Ecto neural progenitor cell (in vitro differentiated cells): ENCODE measurements at places on chromosomes 6 and 20.
A peak's percentile ranks its signal among the peaks of the same experiment; 100 is the strongest.

- DNase-seq: no peak
Observed at GRCh38 chr6:161228921-161229591, 44.8 kb downstream of the AGPAT4 start.

DNA sequence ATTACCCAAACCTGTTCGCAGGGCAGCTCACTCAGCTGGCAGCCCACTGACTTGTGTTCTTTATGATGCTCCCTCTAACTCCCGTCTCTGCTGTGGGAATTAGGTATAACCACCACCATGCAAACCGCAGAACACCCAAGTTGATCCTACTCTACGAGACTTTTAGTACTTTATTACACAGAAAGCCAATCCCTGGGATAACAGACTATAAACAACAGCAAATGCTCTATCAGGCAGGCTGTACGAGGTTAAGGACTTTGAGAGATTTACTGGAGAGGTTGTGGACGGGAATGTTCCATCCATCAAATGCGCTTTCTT, 241.1 kb downstream of the FOXC1 start:
- no peak for DNase-seq

- DNase-seq: no peak
Observed at GRCh38 chr6:16045238-16045637, 83.6 kb upstream of the MYLIP start.

DNA sequence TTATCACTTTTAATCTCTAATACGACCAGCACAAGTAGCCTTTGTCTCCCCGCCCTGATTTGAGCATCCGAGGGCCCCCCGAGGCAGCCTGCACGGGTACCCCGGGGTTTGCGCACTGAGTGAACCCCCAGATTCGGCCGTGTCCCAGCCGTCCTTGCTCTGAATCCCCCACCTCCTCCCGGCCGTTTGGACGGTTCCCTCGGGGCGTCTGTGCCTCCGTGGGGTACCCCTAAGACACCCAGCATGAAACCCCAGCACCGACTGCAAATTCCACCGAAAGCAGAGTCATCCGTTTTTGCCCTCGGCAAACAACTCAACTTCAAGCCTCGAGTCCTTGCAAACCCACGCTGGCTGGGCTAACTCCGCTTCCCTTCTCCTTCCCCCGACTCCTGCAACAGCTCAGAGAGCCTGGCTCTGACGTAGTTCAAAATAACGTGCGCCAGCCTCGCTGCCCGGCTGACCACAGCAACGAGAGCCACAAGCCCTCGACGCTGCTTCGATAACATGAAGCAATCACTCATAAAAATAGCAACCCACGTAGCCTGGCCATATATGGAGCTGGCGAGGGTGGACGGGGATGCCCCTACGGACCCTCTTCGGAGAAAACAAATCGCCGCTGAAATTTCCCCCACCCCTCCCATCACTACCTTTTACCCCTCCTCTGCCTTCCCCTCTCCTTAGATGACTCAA, 764 bp upstream of the SNAP25 start:
- peak; percentile 77 for DNase-seq

DNA sequence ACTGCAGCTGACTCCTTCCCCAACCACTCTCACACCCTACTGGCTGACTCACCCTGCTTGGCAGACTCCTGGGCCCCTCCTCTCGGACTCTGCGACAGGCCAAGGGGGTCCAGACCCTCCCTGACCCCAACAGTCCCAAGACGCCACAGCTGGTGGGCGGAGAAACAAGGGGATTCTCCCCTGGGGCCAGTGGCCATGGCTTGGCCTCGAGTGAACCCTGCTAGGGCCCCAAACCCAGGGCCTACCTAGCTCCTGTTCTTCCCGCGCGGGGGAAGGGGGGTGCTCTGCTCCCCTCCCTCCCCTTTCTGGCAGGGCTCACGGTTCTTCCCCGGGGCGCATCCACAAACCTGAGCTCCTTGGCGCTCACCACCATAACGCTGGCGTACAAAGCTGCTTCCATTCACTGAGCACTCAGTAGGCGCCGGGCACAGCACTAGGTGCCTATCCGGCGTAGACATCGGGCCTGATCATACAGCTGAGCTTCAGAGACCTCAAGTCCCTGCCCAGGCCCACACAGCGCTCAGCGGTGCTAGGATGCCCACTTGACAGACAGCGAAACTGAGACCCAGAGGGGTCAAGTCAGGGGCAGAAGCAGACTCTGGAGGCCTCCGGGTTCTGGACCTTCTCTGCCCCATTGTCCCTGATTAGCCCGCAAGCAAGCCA, 597 bp downstream of the ADA start:
- DNase-seq: no peak

DNA sequence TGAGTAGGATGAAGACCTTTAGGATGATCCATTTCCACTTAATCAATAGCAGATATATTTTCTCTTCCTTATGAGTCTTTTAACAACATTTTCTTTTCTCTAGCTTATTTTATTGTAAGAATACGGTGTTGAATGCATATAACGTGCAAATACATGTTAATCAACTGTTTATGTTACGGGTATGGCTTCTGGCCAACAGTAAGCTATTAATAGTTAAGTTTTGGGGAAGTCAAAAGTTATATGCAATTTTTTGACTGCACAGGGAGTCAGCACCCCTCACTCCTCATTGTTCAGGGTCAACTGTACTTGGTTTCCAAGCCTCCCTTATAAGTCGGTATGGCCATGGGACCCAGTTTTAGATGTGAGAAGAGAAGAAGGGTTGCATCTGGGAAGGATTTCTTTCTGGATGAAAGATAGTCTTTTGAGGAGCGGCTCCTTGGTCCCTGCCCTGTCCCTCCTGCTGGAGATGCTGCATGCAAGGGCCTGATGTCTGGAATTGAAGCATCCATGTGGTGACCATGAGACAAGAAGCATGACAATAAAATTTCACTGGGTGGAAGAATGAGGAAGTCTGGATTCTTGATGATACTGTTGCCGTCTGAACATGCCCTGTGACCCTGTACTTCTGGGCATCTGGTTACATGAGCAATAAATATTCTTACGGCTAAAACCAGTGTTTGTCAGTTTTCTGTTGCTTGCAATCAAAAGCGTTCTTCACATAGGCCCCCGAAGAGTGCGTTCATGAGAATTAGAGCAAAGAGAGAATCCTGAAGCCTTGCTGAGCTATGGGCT, 194.7 kb upstream of the PMEPA1 start:
- DNase-seq: no peak

- no peak for DNase-seq
Observed at GRCh38 chr6:55668591-55668990, 89.6 kb upstream of the HMGCLL1 start.

GRCh38 chr20:41377275-41377674, 10.7 kb upstream of the EMILIN3 start:
- no peak for DNase-seq

GRCh38 chr6:52526634-52527033, 50.2 kb downstream of the TRAM2 start:
- no peak for DNase-seq

- DNase-seq: no peak
Observed at GRCh38 chr6:81366972-81367371, 385.5 kb downstream of the TENT5A start.

- DNase-seq: no peak
Observed at GRCh38 chr20:34815636-34816035, 9.8 kb downstream of the NCOA6 start.

DNA sequence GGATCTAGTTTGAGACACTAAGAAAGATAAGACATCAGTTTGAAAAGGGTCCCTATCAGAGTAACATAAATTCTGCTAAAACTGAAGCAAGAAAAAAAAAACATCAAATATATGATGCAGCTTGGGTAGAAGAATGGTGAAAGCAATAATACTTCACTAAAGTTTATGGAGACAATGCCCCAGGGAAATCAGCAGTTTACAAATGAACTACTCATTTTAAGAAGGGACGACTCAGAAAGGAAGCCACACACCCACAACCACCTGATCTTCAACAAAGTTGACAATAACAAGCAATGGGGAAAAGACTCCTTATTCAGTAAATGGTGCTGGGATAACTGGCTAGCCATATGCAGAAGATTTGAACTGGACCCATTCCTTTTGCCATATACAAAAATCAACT, 143.5 kb downstream of the TPBG start:
- no peak for DNase-seq

DNA sequence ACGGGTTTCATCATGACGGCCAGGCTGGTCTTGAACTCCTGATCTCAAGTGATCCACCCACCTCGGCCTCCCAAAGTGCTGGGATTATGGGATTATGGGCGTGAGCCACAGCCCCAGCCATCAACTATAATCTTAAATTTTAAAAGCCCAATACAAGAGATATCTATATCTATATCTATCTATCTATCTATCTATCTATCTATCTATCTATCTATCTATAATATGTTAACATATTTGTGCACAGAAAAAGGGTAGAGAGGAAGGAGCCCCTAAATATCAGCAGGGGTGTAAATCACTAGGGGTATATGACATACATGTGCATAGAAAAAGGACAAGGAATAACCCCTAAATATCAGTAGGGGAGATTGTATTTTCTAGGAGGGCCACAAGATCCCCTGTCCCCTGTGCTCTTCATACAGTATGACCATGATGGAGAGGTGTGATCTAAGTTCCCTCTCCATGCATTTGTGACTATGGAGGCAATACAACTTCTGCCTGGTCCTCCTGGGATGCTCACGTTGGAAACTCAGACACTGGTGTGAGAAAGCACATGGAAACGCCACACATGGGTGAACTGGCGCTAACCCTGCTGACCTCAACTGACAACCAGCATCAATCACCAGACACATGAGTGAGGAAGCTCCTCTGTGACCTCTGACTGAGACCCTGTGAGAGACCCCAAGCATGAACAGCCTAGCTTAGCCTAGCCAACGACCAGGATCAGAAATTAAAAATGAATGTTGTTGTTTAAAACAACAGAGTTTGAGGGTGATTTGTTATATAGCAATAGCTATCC, 1.2 kb upstream of the SPATS1 start:
- DNase-seq: no peak

GRCh38 chr6:118122801-118123200, 215.7 kb downstream of the SLC35F1 start:
- DNase-seq: no peak
